Panc1 (cell line): ENCODE measurements at places on chromosomes 3 and 15. TPM values are rescaled to one million over a fixed set of nuclear protein-coding genes. Genes with fewer than 3 reads are reported as not detected.

The FBN1 gene
- total RNA-seq = 0.46 TPM

GRCh38 chr15:63971427-63971805, 74.9 kb downstream of the DAPK2 start:
- no peak for DNase-seq
- no peaks in the 10 kb centered on the region for H3K4me1 ChIP-seq
- H3K27ac ChIP-seq = no peak overlapping the region
- no peaks in the 10 kb centered on the region for H3K27me3 ChIP-seq
- H3K4me3 ChIP-seq = no peak overlapping the region

The INSYN1 gene
- total RNA-seq = 2.6 TPM

GRCh38 chr3:184298759-184299487, at the start of gene PSMD2:
Gene PSMD2 (plus strand): TSS chr3:184299241. CDS start chr3:184299267, 26 bp downstream.
- H3K27me3 ChIP-seq = no peaks in the 10 kb centered on the region
- peak within 1 kb of the TSS; percentile 83 for H3K4me3 ChIP-seq
- peak; percentile 72 for DNase-seq
- peaks cover 8% of the 10 kb centered on the region; the same call in 1 of the 2 replicates for H3K4me1 ChIP-seq

DNA sequence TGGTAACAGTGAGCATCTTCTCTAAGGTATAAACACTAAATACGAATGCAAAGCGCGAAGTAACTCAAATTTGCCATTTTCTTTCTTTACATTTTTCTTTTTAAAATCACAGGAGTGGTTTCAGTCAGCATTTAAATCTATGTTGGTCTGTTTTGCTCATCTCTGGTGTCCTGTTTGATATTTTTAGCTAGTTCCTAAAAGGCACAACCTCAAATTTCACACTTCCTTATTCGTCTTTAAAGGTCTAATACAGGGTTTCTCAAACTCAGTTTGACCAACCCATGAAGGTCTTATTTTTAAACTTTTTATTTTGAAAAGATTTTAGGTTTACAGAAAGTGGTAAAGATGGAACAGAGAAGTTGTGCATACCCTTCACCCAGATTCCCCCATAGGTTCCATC, 201.1 kb downstream of the MAGI1 start:
- no peak overlapping the region for H3K27ac ChIP-seq
- H3K4me1 ChIP-seq = no peaks in the 10 kb centered on the region
- no peak for DNase-seq
- no peak overlapping the region for H3K4me3 ChIP-seq

The EXD1 gene
- total RNA-seq = 0.15 TPM

- DNase-seq = no peak
- no peaks in the 10 kb centered on the region for H3K4me1 ChIP-seq
- H3K4me3 ChIP-seq = no peak overlapping the region
- H3K27me3 ChIP-seq = no peaks in the 10 kb centered on the region
- no peaks in the 10 kb centered on the region for H3K36me3 ChIP-seq
- H3K27ac ChIP-seq = no peak overlapping the region
These were observed 214.9 kb upstream of the ARRDC4 start for GRCh38 chr15:97745481-97746071.

The GOLGA8K gene
- 1.5 TPM for total RNA-seq

DNA sequence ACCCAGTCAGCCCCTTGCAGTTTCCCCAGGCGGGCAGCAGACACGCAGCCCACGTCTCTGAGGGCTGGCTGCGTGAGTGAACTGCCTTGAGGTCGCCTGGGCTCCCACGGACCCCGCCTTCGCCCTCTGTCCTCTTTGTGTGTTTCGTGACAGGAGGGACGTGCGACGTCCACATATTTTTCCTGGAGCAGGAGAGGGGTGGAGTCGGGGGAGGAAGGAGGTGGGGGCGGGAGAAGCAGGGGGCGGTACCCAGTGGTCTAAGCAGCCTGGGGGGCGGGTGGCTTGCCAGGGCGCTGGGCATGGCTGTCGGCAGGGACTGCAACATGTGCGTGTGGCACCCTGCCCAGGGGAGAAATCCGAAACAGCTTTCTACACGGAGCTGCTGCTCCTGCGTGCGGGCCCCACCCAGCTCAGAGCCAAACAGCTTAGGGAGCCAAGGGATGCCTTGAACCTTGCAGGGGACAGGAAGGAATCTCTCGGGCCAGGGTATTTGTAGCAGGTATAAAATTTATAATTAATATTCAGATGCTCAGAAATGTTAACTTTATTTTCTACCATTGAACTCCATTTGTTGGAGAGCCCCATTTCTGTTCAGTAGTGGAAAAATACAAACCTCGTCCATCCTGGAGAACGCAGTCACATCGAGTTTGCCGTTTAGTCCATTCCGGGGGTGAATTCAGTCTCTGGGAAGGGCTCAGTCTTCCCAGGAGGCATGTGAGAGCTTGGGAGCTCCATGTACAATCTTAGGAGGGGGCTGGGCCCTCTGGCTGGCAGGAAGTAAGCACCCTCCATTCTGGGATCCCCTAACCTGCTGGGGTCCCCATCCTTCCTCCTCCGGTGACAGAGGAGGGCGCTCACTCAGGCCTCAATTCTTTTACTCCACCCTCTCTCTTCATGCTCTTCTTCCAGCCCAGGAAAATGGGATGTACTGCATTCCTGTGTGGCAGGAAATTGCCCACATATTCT, 79.1 kb upstream of the MEF2A start:
- peak overlapping the region; percentile 51 for H3K4me3 ChIP-seq
- no peak for DNase-seq
- H3K27me3 ChIP-seq = no peaks in the 10 kb centered on the region
- no peaks in the 10 kb centered on the region for H3K36me3 ChIP-seq
- H3K27ac ChIP-seq = peak overlapping the region; percentile 35

GRCh38 chr15:42413920-42414319, 54.6 kb downstream of the CAPN3 start:
- no peak overlapping the region for H3K4me3 ChIP-seq
- no peak for DNase-seq
- H3K36me3 ChIP-seq = peaks cover 3% of the 10 kb centered on the region; the same call in 1 of the 2 replicates
- H3K27ac ChIP-seq = no peak overlapping the region

DNA sequence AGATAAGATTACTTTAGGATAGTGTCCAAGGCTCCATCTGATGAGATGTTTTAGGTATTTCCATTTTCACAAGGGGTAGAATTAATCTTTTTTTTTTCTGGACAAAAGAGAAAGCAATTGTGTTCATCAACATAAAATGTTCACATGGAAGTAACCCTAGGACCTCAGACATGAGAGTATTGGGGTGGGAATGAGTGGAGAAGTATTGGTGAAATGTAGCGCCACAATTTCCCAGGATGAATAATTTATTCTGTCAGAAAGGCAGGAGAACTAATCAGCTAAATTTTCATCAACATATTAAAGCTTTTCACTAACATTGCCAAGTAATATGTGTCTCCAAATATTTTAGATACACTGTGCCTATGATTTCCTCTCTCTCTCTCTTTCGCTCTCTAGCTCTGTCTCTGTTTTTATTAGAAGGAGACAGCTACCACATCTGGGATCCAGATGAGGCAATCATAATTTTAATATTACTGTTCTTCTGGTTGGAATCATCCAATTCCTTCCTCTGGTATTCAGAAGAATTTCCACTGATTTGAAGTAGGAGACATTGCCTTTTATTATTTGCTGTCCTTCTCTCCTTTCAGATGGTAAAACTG, 21.6 kb upstream of the ZNF280D start:
- no peak overlapping the region for H3K27ac ChIP-seq
- no peaks in the 10 kb centered on the region for H3K4me1 ChIP-seq

The HDGFL3 gene
- 34.1 TPM for total RNA-seq

The SOX14 gene
- not detected for total RNA-seq

GRCh38 chr3:108088697-108089096, 2.1 kb downstream of the CD47 start:
- peaks cover 19% of the 10 kb centered on the region; the same call in 1 of the 2 replicates for H3K4me1 ChIP-seq
- peak overlapping the region; percentile 88 for H3K27ac ChIP-seq
- H3K27me3 ChIP-seq = no peaks in the 10 kb centered on the region
- DNase-seq = no peak
- H3K36me3 ChIP-seq = no peaks in the 10 kb centered on the region

GRCh38 chr3:116083683-116084082, 361.6 kb downstream of the LSAMP start:
- no peaks in the 10 kb centered on the region for H3K36me3 ChIP-seq
- H3K27me3 ChIP-seq = no peaks in the 10 kb centered on the region
- DNase-seq = no peak
- H3K4me3 ChIP-seq = no peak overlapping the region
- no peaks in the 10 kb centered on the region for H3K4me1 ChIP-seq

GRCh38 chr3:115384381-115384780, 237.3 kb upstream of the ZBTB20 start:
- H3K27me3 ChIP-seq = no peaks in the 10 kb centered on the region
- no peaks in the 10 kb centered on the region for H3K36me3 ChIP-seq
- H3K4me3 ChIP-seq = no peak overlapping the region
- H3K27ac ChIP-seq = no peak overlapping the region
- DNase-seq = no peak
- no peaks in the 10 kb centered on the region for H3K4me1 ChIP-seq

DNA sequence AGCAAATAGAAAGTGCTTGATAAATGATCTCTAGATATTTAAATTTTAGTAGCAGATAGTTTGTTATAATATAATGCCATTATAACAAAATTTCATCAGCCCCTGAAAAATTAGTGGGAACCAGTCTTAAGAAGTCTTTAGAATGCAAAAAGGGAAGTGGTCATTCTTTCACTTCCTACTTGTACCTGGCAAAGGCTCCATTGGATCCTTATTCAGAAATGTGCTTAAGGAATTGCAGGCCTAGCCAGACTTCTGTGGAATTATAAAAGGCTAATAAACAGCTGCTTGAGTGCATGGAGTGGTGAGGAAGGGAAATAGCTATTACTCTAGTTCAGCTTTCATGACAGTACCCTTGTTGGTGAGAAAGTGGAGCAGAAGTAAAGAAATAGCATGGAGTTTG, 24.2 kb downstream of the PPM1L start:
- H3K4me3 ChIP-seq = no peak overlapping the region
- H3K4me1 ChIP-seq = peaks cover 15% of the 10 kb centered on the region
- no peak for DNase-seq
- H3K27ac ChIP-seq = no peak overlapping the region

DNA sequence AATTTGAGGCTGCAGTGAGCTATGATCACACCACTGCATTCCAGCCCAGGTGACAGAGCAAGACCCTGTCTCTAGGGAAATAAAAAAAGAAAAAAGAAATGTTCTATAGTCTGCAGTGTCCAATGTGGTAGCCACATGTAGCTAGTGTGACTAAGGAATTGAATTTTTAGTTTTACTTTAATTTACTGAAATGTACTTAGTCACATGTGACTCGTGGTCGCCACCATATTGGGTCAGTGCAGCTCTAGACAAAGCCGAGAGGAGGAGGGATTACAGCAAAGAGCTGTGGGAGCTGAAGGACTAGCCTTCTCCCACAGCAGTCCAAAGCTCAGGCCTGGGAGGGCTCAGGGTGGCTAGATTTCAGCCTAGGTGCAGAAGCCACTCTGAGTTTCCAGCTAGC, 65.9 kb upstream of the NTRK3 start:
- peaks cover 6% of the 10 kb centered on the region for H3K27me3 ChIP-seq
- H3K4me1 ChIP-seq = no peaks in the 10 kb centered on the region
- H3K4me3 ChIP-seq = no peak overlapping the region
- H3K36me3 ChIP-seq = no peaks in the 10 kb centered on the region

DNA sequence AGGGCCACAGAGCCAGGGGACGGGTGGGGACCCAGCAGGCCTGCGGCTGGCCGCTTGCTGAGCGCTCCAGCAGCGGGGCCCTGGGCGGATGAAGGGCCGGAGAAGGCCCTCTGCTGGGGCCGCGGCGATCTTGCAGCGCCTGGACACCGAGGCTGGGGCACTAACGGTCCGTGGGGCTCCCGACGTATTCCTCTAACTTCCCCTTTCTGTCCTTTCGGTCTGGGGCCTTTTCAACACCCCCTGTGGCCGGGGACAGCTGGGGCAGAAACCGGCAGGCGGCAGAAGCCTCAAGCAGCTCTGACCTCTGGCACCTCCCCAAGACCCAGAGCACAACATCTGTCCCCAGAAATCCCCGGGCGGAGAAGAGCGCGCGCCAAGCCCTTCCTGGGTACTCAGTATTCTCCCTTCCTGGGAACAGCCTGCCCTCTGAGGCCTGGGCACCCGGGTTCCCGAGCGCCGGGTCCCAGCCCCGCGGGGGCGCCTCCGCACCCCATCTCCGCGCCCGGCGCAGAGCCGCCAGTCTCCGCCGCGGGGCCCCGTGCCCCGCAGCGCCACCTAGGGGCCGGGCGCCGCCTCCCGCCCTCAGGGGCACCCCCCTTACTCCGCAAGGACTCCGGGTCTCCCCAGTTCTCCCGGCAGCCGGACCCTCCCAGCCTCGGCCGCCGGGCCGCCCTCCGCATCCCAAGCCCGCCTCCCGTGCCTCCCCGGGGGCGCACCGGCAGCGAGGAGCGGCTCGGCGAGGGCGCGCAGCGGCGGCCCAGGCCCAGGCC, 582 bp upstream of the SLCO3A1 start:
- no peaks in the 10 kb centered on the region for H3K27me3 ChIP-seq
- no peak for DNase-seq
- peaks cover 18% of the 10 kb centered on the region for H3K4me1 ChIP-seq
- H3K4me3 ChIP-seq = peak overlapping the region; percentile 66
- no peaks in the 10 kb centered on the region for H3K36me3 ChIP-seq
